ENCODE measurements at places on chromosomes 5 and 9.

DNA sequence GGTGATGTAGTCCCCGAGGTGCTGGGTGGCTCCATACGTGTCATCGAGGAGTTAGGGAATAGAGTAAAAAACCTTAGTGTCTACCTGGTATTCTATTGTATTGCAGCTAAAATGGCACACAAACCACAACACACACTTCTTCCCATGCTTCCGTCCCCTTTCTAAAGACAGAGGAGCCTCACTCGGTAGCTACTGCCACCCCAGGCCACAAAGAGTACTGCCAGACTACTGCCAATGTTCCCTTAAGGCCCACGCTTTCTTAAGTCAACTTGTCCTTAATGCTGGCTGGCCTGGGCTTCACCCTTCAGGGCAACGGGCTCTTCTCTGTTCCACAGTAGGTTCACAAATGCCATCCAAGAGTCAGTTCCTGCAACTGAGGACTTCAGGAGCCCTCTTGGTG, 673.0 kb downstream of the ELAVL2 start:
- no peak for DNase-seq

DNA sequence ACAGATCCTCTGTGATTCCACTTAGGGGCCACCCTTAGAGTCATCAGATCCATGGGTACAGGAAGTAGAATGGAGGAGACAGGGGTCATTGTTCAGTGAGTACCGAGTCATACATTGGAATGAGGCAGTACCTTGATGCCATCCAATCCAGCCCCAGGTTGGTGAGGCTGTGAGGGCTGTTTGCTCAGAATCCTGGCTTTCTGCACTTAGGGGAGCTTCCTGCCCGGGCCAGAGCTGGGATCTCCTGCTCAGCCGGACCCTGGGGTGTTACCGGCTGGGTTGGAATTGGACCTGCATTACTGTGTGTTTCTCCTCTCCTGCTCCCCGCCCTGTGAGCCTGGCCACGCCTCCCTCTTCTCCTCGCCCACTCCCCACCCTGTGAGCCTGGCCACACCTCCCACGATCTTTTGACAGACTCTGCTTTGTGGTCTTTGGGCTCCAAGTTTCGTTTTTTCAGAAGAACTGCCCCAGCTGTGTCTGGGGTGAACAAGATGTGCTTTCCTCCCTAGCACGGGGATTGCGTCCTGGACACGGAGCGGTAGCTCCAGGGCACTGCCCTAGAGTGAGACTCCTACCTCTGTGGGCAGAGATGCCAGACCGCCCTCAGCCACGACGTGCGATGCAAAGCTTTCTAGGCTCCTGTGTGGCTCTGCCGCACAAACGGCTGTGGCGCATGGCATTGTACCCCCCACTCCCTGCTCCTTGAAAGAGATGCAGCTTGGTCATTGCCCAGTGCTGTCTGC, 15.4 kb downstream of the TRAF2 start:
- peak; percentile 14 for DNase-seq

GRCh38 chr5:87581661-87582060, 168.9 kb upstream of the CCNH start:
- DNase-seq: no peak

DNA sequence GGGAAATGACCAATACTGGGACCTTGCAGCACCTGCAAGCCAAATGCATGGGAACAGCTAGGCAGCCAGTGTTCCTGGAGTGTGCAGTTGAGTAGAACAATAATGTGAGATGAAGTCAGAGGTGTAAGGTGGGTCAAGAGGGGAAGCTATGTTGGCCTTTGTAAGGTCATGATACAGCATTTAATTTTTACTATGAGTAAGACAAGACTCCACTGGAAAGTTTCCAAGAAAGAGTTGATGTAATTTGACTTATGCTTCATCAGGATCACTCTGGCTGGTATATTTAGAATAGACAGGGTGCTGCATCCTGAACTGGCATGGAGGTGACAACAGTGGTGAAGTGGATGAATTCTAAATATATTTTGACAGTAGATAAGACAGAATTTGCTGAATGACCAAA, 744.8 kb downstream of the KCTD16 start:
- DNase-seq: no peak

DNA sequence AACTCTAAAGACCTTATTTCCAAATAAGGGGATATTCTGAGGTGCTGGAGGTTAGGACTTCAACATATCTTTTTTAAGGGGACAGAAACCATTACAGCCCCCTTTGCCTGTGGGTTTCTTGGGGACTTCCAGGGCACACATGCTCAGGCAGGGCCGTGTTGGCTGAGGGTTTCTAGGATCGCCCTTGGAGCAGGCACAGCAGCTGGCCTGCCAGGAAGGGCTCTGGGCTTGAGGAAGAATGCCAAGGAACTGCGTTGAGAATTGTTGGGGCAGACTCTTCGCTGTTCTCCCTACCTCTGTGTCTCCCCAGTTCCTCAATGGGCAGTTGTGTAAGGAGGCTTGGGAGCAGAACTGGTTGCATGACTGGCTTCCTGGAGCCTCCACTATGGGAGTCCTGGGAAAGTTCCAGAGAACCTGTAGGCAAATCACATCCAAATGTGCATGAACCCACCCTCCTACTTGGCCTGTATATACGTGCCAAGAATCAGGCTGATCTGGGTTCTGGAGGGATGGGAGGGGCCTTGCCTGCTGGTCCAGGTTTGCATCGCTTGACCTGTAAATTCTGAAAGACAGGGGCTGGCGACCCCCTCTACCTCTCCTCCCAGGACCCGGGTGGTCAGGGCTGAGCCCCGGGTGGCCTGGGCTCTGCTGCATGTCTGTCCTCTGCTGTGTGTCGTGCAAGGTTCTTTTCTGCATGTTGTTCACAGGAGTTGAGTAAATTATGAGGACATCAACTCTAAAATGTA, 65.5 kb downstream of the HSPA4 start:
- DNase-seq: no peak

- no peak for DNase-seq
Measured at GRCh38 chr9:18422296-18423036, 51.5 kb upstream of the ADAMTSL1 start.

GRCh38 chr5:10528827-10529226, 35.0 kb upstream of the ANKRD33B start:
- DNase-seq: no peak

DNA sequence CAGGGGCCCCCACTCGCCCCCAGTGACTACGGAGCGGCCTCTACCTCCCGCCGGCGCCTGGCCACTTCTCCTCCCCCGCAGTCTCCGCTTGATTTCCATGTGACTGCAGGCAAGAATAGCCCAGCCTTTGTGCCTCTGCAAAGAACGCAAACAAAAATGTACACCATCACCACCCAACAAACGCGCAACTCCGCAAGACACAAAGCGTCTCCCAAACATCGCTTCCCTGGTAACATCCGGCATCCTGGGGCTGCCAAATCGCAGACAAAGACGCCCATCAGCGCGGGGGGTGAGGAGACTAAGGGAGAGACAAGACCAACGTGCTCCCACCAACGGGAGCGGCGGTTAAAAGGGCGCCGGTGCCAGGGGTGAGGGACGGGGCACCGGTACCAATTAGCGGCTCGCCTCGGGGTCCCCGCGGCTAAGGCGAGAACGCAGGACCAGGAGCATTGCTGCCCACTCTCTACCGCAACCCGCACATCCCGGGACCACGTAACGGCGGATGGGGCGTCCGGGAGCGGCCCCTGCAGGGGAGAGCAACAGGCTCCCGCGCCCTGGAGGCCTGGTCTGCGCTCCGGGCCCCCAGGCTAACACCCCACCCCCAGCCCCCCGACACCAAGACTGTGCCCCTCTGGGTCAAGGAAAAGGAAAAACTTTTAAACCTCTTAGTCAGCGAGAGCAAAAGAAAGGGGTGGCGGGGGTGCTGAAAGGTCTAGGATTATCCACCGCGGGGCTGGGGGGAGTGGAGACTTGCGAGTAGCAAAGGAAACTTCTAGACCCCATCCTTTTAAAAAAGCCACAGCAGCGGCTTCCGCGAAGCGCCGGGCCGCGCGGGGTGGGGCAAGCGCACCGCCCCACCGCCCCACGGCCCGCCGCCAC, 885 bp downstream of the MPDZ start:
- peak; percentile 80 for DNase-seq

- no peak for DNase-seq
Measured at GRCh38 chr9:35755071-35755470, 995 bp upstream of the MSMP start.

- DNase-seq: peak; percentile 56
Measured at GRCh38 chr5:111345731-111346130, 121.5 kb downstream of the CAMK4 start.

DNA sequence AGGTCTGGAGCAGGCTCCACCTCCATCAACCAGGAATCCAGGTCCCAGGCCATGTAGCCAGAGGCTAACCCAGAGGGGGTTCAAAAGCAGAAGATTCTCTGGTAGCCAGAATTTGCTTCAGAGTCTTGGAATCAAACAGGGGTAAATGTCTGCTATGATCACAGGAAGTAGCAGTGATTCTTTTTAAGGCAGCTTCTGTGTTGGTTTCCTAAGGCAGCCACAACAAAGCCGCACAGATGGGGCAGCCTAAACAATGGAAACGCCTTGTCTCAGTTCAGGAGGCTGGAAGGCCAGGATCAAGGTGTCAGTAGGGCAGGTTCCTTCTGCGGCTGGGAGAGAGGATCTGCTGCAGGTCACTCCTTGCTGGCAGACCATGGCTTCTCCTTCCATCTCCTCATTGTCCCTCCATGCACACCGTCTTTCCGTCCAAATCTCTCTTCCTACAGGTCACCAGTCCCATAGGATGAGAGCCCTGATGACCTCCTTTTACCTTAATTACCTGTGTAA, 167.3 kb downstream of the ROR2 start:
- no peak for DNase-seq

- DNase-seq: no peak
Measured at GRCh38 chr5:122258241-122258640, 53.8 kb upstream of the SNCAIP start.
